SJCRH30 (cell line): ENCODE measurements at places on chromosomes 7 and 10. TPM values are rescaled to one million over a fixed set of nuclear protein-coding genes. Genes with fewer than 3 reads are reported as not detected.

GRCh38 chr7:112449353-112449752 lies 907 bp upstream of the IFRD1 start:
- no peak for DNase-seq

GRCh38 chr7:100021297-100021696 lies 5.9 kb downstream of the ZKSCAN1 start:
- no peak for DNase-seq

DNA sequence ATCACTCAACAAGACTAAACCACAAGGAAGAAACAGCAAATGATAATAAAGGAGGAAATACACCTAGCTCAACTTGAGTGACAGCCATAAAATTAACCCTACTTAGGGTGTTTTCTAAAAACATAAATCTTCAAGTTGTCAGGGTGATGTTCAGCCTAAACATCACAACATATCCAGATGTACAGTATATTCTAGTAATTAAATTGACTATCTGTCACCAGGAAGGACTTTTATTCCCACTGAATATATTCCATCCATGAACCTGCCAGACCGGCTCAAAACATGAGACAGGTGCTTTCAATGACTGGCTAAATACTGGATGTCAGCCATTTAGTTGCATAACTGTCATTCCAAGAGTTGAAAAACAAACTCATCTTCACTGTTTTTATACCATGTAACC lies 298.1 kb upstream of the NEBL start:
- DNase-seq = no peak

GRCh38 chr7:84177758-84178412 lies 16.7 kb downstream of the SEMA3A start:
- no peak for DNase-seq

GRCh38 chr10:121553511-121554264 lies 44.6 kb downstream of the FGFR2 start:
- DNase-seq = no peak

The GRM3 gene
- total RNA-seq = not detected in 2 replicates

DNA sequence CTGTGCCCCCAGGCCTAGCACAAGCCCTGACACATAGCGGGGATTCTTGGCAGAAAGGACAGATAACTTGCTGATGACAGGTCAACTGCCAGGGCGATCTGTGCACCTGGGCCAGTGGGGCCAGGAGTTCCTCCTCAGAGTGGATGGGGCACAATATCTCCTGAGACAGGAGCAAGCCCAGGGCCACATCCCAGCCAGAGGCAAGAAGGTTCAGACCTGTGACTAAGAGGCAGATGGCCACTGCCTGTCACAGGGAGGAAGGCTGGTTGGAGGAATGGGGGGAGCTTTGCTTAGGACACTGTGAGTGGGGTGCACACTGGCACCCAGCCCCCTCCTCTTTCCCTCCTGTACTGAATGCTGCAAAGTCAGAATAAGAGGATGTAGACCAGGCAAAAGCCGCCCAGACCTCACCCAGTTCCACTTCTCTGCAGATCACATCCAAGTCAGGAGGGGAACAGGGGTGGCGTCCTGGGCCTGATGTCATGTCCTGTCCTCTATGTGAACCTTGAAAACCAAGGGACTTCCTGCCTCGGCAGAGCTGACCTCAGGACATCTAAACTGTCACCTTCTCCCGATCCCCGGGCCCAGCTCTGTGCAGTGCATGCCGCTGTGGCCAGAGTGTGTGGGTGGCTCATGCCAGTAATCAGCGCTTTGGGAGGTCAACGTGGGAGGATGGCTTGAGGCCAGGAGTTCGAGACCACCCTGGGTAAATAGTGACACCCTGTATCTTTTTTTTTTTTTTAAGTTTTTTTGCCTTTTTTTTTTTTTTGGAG lies 1.3 kb downstream of the GUSB start:
- DNase-seq = no peak

- no peak for DNase-seq
These were observed 3.6 kb downstream of the CREB3L2 start for GRCh38 chr7:137998250-137998649.

The TMEM72 gene
- 0.02 TPM in 1 of 2 replicates, not detected in the other for total RNA-seq

The LBX1 gene
- total RNA-seq = 13.5 and 13.7 TPM in 2 replicates

The CCNJ gene
- 11.2 and 11.9 TPM in 2 replicates for total RNA-seq

GRCh38 chr10:49751216-49751615 lies 10.9 kb downstream of the OGDHL start:
- DNase-seq = no peak

GRCh38 chr10:1420661-1421362 lies 316.5 kb downstream of the ADARB2 start:
- DNase-seq = peak; percentile 13

The ZNF117 gene
- 7.1 and 9.8 TPM in 2 replicates for total RNA-seq

The OPALIN gene
- total RNA-seq = not detected in 2 replicates

- DNase-seq = peak; percentile 36
These were observed 3.2 kb upstream of the IGFBP3 start for GRCh38 chr7:45924283-45924682.

- no peak for DNase-seq
These were observed 40.6 kb downstream of the SEC23IP start for GRCh38 chr10:119933179-119933578.

The PARP12 gene
- not detected in 2 replicates for total RNA-seq

- no peak for DNase-seq
These were observed 212.1 kb upstream of the KCND2 start for GRCh38 chr7:120060875-120061274.

GRCh38 chr7:21717323-21717722 lies 174.5 kb downstream of the DNAH11 start:
- DNase-seq = no peak

The ZNF248 gene
- 13.5 and 14.7 TPM in 2 replicates for total RNA-seq

GRCh38 chr10:4383651-4384098 lies 442.3 kb upstream of the AKR1E2 start:
- no peak for DNase-seq

- no peak for DNase-seq
These were observed 71.9 kb downstream of the MRPL32 start for GRCh38 chr7:43004082-43004481.

GRCh38 chr7:1646957-1647891 lies 22.9 kb upstream of the ELFN1 start:
- DNase-seq = peak; percentile 87

The IKZF1 gene
- not detected in 2 replicates for total RNA-seq

DNA sequence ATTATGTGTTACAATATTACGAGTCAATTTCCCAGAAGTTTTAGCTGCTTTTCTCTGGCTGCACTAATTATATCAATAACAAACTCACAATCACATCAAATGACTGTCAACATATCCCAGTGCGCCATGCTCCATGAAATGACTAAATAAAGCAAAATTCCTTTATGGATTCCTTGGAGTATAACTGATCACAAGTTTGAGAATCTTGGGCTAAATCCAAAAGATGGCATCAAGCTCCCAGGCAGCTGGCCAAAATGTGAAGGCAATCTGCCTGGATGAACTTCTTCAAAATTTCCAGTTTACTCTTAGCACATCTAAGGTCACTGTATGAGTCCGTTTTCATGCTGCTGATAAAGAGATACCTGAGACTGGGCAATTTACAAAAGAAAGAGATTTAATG lies 210.8 kb downstream of the CCSER2 start:
- DNase-seq = no peak

DNA sequence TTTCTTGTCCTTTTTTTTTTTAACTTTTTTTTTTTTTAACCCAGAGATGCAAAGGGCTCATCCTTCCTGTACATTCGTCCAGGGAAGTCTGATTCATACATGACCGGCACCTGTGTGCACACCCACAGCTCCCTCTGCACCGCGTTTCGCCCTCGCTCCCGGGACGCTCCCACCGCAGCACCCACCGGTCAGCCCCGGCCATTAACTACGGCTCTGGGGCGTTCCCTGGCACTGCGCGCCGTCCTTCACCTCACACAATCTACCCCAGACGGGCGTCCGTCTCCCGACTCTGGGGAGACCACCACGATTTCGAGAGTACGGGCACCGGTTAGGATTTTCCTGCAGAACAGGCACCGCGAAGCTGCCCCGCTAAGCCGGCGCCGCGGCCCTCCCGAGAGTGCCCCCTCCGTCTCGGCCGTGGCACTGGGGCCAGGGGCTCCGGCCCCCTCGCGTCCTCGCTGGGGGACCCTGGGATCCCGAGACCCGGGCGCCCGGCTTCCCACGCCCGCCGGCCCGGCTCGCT lies 452 bp downstream of the ATE1 start:
- peak; percentile 81 for DNase-seq

DNA sequence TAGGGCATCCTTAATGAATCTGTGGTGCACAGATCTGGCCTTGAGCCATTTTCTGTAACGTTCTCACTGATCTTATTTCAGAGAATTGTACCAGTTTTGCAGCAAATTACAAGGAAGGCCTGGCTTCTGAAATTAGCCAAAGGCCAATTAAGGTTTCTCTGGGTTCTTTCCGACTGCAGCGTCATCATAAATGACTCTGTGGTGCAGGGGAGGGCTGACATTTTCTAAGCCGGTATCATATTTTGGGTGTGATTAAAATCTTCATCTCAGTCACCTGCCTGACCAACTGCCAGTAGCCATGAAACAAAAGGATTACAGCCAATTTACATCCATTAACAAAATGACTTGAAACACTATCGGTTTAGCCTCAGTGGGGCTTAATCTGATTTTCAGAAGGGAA lies 363.7 kb downstream of the ADRA2A start:
- no peak for DNase-seq

The TFPI2 gene
- total RNA-seq = 4.3 and 5.4 TPM in 2 replicates

The FAM107B gene
- total RNA-seq = 17.7 and 21.7 TPM in 2 replicates

DNA sequence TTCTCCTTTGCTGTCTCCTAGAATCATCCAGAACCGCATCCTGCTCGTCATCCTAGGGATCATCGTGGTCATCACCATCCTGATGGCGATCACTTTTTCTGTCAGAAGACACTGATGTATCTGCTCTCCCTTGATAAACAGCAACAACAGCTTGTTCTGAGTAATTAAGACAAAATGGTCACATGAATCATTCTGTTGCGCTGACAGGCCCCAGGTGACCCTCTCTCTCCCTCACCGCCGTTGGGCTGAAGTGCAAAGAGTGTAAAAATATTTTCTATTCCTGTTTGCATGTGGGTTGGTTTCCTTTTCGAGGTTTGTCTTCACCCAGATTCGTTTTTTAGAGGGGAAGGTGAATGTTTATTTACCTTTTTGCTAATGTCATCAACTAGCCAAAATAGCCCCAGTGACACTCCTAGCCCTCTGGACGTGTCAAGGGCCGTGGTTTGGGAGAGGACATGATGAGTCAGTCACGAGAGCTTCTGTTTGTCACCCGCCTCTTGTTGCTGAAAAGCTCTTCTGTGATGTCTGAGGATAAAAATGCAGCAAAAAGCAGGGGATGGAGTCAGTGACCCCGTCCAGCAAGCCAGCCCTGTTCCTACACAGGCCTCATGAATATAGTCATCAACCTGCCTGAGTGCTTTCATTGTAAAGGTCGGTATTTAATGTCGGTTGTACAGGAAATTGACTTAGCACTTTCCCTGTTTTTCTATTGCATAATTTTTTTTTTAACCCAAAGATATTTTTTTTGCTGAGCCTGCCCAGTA lies 134.6 kb upstream of the TCF7L2 start:
- DNase-seq = peak; percentile 27
